ENCODE measurements at places on chromosomes 16 and 17.

DNA sequence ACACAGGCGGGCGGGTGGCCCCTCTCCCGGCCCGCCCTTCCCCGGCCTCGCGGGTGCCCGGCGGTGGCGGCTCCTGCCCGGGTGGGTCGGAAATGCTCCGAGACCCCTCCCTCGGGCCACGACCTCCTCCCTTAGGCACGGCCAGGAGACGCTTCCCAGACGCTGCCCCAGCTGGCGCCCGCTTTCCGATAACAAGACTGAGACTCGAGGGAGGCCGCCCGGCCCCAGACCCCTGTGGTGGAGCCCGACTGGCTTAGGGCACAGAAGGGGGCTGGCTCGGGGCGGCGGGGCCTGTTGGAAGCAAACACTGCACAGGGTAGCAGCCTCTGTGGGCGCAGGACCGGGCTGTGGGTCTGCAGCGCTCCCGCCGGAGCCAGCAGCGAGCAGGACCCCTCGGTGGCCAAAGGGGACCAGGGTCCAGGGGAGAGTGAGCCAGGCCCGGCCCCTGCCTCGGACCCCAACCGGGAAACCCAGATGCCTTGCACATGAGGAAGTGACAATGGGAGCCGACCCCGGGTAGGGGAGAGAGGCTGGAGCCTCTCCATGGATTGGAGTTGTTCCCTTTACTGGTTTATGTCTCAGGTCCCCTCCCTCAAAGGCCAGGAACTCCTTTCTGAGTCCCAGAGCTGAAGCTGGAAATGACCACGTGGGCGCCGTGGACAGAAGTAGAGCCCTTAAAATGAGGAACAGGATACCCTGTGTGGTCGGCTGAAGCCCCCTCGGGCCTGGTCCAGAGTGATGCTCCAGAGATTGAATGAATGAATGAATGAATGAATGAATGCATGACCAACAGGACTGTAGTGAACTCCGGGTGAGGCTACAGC lies 19.8 kb upstream of the ADCY7 start:
- DNase-seq = no peak

GRCh38 chr17:2481760-2482159 lies 29.9 kb downstream of the METTL16 start:
- no peak for DNase-seq

- DNase-seq = peak; percentile 78
Observed at GRCh38 chr16:21501869-21502667, 97.3 kb upstream of the METTL9 start.

DNA sequence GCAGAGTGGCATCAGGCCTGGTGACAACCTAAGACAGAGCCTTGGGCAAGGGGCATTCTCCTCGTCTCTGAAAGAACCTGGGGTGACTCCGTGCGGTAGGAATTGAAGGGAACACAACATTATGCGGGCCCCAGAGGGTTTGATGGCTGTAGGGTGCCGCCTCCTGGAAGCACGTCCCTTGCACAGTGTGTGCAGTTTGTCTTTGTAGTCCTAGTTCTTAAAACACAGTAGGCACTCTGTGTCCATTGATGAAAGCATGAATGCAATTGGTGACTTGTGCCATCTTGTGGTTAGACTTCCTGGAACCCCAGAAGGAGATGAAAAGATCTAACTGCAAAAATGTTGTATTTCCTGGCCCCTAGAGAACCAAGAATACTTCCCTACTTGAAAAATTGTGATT lies 279.8 kb downstream of the UTP18 start:
- DNase-seq = no peak

DNA sequence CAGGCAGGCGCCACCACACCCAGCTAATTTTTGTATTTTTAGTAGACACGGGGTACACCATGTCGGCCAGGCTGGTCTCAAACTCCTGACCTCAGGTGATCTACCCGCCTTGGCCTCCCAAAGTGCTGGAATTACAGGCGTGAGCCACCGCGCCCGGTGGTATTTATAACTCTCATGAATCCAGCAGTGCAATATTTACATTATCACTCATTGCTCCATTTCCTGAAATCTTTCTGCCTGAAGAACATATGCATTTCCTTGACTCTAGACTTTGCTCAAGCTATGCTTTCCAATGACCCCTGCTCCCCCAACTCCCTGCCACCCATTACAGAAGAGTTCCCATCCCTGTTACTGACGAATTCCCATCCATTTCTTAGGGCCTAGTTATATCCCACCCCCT lies 19.7 kb upstream of the NDUFAB1 start:
- no peak for DNase-seq

DNA sequence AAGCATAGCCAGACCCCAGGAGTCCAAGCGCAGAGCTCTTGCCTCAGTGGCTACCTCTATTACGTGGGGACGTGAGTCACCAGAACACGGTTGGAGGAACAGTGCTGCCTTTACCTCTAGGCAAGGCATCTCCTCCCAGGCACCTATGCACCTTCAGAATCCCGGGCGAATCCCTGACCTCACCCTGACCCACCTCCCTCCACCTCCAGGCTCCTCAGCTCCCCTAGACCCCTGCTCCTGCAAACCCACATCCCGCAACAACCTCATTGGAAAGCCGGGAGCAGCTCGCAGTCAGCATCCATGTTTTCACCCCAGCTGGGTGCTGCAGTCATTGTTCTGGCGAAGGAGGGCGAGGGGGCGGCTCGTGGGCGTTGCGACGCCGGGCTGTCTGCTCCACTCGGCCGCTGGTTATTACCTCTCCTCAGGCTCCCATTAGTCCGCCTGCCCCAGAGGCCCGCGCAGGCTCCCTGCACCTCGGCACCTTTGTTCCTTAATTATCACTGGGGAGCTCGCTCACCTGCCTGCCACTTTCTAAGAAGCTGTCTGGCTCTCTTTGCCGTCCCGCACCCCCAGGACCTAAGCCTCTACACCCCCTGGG lies 24.6 kb upstream of the DLX4 start:
- DNase-seq = no peak

DNA sequence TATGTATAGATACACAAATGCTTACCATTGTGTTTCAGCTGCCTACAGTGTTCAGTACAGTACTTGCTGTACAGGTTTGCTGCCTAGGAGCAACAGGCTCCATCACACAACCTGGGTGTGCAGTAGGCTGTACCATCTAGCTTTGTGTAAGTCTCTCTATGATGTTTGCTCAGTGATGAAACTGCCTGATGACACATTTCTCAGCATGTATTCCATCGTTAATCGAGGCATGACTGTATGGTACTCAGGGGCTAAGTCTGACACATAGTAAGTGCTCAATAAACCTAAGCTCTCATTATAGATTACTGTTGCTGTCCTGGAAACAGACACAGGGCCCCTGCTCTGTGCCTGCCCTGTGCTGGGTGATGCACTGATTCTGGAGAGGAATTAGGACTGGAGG lies 18.1 kb downstream of the KCNJ12 start:
- no peak for DNase-seq

DNA sequence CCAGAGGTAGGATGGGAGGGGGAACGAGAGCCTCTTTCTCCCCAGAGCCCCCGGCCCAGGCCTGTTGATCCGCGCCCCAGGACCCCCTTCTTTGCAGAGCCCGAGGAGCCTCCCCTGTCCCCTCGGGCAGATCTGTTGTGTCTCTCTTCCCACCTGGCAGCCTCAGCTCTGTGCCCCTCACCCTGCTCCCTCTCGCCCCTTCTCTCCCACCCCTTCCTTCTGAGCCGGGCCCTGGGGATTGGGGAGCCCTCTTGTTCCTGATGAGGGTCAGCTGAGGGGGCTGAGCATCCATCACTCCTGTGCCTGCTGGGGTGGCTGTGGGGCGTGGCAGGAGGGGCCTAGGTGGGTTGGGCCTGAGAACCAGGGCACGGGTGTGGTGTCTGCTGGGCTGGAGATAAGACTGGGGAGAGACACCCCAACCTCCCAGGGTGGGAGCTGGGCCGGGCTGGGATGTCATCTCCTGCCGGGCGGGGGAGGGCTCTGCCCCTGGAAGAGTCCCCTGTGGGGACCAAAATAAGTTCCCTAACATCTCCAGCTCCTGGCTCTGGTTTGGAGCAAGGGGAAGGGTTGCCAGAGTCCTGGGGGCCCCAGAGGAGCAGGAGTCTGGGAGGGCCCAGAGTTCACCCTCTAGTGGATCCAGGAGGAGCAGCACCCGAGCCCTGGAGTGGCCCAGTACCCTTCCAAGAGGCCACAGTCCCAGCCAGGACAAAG lies 65.4 kb downstream of the MRC2 start:
- no peak for DNase-seq

GRCh38 chr16:54110016-54110981 lies 176.3 kb downstream of the IRX3 start:
- no peak for DNase-seq

DNA sequence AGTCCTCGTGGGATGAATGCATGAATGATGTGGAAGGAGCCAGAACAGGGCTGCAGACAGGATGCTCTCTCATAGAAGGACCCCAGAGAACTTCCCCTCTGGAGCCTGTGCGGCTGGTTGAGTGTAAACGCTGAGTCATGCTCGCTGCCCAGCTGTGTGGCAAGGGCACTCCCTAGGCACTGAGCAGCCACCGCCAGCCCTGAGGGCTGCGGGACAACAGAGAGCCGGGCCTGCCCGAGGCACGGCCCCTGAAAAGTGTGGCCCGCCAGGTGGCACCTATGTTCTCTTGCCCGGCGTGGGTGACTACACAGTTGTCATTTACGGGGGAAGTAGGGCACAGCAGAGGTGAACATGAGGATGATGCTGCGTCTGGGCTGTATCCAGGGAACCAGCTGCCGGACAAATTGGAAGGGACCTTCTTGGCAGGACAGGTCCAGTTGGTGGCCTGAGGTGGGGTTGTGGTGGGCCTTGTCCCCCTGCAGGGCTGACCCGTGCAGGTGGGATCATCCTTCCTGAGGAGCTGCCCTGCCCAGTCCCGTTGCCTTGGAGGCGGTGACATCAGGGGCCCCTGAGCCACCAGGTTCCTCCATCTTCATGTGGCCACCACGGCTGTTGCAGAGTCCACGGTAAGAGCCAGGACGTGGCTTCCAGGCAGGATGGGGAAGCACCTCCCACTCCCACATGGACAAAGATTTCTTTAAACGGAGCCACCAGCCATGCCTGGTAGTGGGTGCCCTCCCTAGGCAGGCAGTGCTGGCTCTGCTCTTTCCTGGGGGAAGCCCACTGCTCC lies 94.8 kb upstream of the CBX4 start:
- no peak for DNase-seq

GRCh38 chr17:18182978-18183333 lies 672 bp upstream of the ALKBH5 start:
- DNase-seq = peak; percentile 78

DNA sequence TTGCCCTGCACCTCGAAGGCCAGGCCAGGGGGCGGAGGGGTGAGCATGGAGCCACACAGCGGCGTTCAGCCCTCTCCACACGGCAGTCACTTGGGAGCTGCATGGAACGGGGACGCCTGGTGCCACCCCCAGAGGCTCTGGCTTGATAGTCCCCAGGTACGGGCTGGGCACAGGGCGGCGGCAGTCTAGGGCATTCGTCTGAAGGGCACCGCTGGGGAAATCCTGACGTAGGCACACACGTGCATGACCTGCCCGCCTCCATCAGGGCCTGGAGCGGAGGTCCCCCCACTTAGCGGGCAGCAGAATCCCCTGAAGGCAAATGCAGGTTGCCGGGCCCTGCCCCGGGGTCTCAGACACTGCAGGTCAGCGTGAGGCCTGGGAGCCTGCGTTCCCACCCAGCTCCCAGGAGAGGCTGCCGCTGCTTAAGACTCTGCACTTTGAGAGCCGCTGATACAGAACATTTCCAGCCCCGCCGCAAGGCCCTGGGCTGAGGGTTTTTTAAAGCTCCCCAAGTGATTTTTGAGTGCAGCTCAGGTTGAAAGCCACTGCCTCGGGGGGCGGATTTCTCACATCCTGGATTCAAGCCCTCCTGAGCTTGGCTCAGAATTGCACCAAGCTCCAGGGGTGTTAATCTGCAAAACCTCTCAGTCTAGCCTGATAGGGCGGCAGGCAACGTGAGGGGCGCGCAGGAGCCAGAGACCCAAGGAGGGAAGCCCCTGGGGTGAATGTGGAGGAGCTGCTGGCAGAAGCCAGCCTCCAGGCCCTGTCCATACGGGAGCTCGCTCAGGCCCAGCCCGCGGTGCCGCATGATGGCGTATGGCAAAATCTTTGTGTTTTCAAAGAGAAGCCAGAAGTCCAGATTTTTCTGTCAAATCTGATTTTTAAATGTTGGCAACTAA lies 182.3 kb upstream of the GSE1 start:
- no peak for DNase-seq

GRCh38 chr17:75843577-75844529 lies at the start of gene UNC13D:
Gene UNC13D (minus strand): TSS chr17:75844404. CDS start chr17:75844337, 67 bp downstream.
- peak; percentile 46 for DNase-seq

- DNase-seq = no peak
Observed at GRCh38 chr16:57268804-57269800, 15.4 kb downstream of the PLLP start.

All from activated CD4-positive, alpha-beta T cell treated with anti-CD3 and anti-CD28 coated beads, Interleukin-2, amount 50 U/mL, for 4 hours (primary cell).